Activated CD4-positive, CD25-positive, alpha-beta regulatory T cell treated with anti-CD3 and anti-CD28 coated beads, Interleukin-2, amount 50 U/mL, for 16 hours (primary cell): ENCODE measurements at places on chromosomes 4 and X.

- no peak for DNase-seq
These were observed 202.9 kb upstream of the SLC7A11 start for GRCh38 chr4:138445098-138445497.

DNA sequence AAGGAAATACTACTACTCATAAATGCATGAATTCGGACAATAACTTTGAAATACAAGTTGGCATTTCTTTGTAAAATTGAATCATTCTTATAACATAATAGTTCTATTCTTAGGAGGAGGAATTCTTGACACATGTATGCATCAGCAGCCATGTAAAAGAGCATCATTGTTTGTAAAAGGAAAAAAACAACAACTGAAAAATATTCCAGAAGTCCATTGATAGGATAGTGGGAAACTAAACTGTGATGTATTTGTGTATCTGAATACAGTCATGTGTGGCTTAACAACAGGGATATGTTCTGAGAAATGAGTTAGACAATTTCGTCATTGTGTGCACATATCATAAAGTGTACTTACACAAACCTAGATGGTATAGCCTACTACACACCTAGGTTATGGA is 102.0 kb upstream of the SH3RF1 start:
- no peak for DNase-seq

DNA sequence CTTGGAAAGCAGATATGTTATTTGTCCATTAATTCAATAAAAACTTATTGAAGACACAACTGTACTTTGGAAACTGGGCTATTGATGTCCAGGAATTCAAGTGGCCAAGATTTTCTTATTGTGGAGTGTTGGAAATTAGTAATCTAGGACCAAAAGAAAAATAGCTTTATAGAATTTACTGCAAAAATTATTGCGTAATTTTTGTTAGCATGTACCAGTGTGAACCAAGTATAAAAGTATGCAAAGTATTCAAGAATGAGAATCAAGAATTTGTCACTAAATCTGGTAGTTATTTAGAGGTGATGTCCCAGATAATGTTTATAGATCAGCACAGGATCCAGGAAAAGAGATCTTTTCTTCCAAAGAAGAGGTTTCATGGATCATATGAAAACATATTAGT is 468.9 kb upstream of the CTSO start:
- DNase-seq: no peak

DNA sequence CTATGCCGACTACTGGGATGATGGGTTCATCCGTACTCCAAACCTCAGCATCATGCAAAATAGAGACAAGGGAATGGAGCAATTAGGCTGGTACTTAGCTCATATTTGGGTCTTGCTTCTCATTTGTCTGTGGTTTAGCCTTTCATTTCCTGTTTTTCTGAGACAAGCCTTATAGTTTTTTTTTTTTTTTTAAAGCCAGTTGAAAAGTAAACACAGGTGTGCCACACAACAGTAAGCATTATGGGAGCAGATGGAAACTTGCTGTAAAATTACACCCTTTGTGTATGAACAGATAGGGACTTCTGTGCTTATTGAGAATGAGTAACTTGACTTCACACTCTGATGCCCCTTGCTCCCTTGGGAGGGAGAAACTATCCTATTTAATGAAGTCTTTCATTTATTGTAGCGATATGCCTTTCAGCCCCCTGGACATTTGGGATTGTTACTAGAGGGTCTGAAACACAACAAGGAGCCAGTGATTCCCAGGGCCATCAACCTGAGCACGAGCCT is 13.7 kb downstream of the RASSF6 start:
- DNase-seq: no peak

DNA sequence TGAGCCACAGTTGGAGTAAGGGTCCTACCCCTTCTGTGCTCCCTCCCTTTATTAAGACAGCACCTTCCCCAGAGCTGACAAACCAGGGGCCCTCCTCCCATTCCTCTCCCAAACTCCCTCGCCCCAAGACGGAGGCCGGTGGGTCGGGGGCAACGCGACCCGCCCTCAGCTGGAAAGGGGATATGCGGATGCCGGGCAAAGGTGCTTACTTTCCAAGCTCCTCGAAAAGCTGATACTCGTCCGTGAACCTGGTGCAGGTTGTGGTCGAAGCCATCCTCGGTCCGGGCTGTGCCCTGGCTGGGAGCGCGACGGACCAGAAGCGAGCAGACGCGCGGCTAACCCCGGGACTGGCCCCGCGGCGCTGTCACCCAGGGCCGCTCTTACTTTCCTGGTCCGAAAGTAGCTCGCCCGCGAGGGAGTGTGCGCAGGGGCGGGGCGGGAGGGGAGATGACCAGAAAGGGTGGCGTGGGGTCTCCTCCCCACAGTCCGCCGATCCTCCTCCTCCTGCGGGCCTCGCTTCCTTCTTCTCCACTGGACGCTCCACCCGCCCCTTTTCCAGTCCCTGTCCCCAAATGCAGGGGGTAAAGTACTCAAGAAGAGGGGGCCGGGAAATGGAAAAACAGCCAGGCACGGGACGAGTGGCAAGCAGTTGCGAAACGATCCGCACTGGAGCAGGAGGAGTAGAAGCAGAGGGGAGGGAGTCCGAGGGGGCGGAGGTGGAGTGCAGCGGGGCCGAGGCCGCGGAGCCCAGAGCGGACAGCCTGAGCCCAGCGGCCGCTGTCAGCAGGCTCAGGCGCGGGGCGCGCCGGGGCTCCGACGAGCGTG is 531 bp downstream of the CAMK2D start:
- no peak for DNase-seq

DNA sequence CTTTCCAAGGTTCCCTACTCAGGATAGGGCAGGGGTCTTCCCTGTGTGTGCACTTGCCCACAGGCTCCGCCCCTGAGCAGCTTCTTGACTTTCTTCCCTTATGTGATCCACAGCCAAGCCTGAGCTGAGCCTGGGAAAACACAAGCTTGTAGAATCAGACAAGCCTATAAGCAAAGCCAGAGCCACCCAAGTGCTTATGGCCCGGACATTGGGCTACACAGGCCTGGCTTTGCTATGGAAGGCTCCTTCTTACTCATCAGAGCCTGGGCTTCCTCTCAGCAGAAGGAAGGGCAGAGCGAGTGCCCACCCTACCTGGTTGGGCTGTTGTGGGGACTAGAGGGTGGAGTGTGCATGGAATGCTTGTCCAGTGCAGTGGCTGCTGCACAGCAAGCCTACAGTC is 1.3 kb upstream of the TNIP2 start:
- no peak for DNase-seq

DNA sequence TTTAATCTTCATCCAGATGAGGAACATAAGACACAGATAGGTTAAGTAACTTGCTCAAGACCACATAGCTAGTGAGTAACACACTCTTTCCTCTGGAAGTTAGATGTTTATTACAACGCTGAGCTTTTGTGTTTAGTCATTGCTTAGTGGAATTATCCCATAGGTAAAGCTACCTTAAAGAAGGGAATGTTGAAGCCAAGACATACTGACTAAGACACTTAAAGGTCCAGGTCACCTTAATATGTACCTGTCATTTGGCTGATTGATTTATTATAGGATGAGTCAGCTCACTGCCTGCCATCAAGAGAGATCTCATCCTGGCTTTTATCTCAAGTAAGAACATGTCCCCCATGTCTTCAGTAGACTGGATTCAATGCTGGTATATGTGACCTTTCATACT is 53.4 kb downstream of the KDR start:
- no peak for DNase-seq

DNA sequence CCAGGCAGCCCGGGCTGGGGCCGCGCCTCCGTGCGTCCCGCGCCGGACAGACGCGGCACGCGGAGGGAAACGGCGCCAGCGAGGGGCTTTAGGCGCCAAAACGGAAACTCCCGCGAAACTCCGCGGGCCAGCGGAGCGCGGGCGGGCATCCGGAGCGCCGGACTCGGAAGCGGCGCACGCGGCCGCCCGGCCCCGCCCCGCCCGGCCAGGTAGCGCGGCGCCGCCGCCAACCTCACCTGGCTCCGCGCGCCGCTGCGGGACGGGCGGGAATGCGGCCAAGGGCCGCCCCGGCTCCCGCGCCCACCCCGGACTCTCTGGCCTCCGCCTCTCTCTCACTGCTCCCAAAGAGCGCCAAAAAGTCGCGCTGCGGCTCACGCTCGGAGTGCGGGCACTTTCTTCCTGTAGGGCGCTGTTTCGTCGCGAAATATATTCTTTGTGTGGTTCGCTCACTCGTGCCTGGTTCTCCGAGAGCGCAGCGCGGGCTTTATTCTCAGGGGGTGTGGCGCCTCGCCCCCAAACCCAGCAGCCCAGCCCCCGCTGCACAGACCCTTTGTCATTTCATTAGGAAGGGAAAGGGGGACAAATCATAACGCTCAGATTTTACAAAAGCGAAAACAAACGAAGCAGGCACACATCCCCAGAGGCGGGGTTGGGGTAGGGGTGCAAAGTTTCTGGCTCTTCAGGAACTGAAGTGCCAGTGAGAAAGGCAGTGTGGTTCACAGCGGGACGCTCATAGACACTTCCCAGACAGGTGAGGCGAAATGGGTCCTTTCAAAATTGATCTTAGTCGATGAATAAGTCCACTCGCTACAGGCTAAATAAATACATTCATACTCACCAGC is 961 bp upstream of the MBNL3 start:
- no peak for DNase-seq

DNA sequence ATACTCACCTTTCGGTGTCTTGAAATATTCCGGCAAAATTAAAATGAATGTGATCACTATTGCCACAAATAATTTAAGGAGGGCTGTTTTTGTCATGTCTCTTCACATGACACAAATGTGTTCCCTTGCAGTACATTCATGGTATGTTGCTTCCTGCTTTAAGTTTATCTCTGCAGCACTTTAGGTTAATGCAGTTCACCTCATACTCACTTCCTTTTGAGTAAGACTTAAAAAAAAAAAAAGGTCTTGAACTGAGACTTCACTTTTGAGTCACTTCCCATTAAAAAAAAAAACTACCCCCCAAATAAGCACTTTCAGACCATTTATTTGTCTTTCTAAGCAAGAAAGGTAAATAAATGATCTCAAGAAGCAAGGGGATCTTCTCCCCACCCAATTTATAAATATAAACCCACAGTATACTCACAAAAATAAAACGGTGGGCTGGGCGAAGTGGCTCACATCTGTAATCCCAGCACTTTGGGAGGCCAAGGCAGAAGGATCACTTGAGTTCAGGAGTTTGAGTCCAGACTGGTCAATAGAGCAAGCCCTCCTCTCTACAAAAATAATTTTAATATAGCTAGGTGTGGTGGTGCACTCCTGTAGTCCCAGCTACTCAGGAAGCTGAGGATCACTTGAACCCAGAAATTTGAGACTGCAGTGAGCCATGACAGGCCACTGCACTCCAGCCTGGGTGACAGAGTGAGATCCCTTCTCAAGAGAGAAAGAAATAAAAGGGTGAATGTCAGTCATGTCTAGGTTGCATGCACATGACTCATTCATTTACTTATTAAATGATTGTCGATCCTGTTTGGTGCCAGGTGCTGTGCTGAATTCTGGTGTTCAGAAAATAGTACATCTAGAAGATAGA is at the start of gene TMEM156:
TSS of gene TMEM156 (minus strand) at position 192 of the 868 bp plus-strand sequence. CDS start at position 96, 96 bp downstream.
- no peak for DNase-seq

DNA sequence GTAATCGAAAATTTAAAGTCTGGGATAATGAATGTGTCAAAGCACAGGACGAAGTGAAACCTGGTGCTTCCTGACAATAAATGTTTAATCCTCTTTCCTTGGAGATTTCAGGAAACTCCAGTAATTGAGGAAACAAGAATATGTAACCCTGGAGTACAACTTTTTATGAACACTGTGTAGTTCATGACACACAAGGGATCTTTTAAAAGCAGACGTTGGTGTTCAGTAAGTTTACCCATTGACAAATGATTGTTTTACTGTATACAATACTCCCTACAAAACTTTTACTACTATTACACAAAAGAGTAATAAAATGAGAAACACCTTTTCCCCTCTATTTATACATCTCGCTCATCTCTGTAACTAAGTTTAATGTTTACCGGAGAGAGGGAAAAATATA is 312.4 kb downstream of the PPARGC1A start:
- no peak for DNase-seq

GRCh38 chr4:1195891-1196401 is 23.6 kb upstream of the SPON2 start:
- DNase-seq: no peak

DNA sequence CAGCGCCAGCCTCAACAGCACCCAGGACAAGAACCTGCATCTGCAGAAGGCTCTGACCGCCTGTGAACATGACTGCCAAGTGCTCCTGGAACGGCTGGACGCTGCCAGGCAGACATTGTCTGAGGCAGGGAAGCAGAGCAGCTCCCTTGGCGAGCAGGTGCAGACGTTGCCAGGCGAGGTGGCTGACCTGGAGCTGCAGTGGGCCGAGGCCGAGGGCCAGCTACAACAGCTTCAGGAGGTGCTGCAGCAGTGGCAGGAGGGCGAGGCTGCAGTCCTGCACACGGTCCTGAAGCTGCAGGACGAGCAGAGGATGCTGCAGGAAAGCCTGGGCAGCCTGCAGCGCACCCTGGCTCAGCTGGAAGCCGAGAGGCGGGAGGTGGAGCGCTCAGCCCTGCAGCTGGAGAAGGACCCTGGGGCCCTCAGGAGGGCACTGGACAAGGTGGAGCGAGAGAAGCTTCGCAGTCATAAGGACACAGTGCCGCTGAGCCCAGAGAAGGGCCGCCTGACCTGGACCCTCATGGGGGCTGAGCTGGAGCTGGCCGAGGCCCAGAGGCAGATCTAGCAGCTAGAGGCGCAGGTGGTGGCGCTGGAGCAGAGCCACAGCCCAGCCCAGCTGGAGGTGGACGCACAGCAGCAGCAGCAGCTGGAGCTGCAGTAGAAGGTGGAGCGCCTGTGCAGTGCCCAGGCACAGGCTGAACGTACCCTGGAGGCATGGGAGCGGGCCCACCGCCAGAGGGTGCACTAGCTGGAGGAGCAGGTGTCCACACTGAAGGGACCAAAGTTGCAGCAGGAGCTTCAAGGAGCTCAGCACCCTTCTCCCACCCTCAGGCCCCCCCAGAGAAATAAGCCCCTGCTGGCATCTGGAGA is 16.4 kb downstream of the SMIM10L2A start:
- DNase-seq: no peak
